ENCODE measurements at places on chromosomes 4 and X.

GRCh38 chr4:67546971-67547370, 1.7 kb upstream of the CENPC start:
- no peak for DNase-seq

DNA sequence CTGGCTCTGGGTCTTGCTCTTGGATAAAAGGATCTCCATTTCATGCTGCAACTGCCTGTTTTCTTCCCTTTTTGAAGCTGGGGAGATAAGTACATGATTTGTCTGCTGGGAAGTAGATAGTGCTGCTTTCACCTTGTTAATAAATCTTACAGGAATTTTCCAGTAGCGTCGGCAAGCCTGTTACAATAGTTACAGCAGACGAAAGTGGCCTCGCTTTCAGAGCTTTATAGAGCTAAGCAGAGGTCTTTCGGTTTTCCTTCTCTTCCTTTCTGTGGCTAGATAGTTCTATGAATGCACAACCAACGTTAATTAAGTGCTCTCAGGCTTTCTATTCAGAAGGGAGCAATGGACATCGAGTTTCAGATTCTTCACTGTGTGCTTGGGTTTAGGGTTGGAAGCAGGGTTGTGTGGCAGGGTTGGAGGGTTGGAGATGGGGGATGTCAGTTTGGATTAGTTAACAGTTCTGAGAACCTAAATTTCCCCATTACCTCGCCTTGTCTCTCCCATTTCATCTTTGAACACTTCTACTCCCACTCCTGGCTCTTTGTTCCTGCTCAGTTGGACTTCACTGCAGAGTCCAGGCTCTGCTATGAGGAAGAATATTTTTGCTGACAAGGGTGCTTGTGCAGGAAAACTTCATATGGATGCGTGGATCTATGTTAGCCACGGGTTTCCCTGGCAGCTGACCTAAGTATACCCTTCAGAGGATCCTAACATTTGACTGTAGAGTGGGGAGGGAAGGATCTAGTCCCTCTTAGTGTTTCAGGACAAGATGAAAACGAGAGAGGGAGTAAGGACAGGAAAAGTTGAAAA, 237.9 kb downstream of the ARHGAP10 start:
- DNase-seq = no peak

GRCh38 chr4:56654238-56654632, 26.9 kb downstream of the HOPX start:
- no peak for DNase-seq

DNA sequence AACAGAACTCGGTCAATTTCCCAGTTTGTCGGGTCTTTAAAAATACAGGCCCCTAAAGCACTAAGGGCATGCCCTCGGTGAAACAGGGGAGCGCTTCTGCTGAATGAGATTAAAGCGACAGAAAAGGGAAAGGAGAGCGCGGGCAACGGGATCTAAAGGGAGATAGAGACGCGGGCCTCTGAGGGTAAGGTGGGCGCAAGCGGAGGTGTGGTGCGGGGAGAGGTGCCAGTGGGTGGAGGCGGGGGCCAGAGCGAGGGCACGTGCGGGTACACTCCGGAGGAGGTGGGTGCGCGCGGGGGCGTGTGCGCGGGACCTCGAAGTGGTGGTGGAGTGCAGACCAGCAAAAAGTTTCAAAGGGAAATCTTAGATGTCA, 787 bp upstream of the TET2 start:
- DNase-seq = peak; percentile 81

GRCh38 chr4:140427106-140427918, at the start of gene CLGN:
Gene CLGN (minus strand): TSS chr4:140427648. CDS start chr4:140413078, 14,570 bp downstream.
- DNase-seq = peak; percentile 61

- no peak for DNase-seq
These were observed 98.6 kb downstream of the LARP7 start for GRCh38 chr4:112735474-112735951.

DNA sequence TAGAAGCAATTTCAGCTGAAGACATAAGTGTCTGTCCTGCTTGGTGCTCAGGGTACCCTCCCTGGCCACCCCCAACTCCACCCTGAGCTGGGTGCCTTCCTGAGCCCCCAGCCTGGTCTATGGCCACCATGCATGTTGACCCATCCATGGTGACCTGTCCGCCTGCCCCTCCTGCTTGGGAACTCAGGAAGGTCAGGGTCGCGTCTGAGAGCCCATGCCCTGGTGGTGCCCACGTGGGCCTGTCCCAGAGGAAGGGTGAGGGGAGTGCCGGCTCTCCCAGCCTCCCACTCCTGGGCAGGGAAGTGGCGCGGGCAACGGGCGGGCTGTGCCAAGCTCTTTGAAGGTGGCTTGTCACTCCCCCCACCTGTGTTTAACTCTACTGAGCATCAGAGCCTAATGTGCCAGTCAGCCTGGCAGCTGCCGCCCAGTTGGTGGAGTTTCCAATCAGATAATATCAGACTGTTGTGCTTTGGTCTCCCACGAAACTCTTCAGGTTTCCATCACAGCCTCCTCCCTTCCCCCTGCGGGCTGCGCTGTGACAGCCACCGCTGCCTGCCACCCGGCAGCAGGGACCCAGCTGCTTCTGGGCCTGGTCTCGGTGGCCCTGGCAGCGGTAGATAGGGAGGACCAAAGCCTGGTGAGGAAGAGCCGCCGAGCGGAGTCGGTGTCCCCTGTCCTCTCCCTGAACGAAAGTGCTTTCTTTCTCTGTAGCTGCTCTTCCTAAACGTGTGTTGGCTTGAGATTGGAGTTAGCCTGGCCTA, 4.8 kb downstream of the SH3BP2 start:
- peak; percentile 78 for DNase-seq

DNA sequence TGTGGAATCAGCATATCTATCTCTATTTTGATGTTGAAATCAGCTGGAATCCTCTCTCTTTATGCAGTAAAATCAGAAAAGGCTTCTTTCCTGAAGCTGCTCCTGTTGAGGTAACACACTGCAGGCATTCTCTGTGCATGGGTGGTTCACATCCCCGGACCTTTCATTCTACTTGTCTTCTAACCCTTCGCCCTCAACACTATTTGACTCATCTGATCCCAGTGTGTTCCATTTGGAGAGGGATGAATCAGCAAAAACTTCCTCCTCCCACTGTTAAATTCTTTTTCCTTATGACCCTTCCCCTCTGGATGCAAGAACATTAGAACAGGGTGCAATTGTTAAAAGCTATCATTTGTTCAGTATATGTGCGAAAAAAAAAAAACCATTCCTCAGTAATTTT, 67.4 kb downstream of the RNF150 start:
- DNase-seq = no peak

DNA sequence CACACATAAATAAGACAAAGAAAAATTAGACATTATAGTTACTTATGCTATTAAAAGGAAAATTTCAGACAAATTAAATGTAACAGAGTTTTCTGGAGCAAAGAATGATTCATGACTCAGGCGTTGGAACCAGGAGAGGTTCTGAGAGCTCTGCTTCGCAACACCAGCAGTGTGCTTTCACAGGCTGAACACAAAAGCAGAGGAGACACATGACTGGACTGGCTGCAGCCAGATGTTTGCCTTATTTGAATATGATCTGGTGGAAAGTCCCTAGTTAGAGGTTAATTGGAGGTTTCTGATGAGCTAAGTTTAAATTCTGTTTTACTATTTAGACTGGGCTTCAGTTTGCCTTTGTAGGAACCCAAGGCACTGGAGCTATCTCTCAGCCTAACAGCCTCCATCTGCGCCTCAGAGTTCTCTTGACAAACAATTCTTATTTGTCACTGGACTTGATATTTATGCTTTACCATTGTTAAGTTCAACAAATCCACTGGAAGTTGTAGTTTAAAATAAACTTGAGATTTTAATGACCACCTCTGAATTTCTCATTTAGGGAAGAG, 16.2 kb downstream of the BOD1L1 start:
- no peak for DNase-seq

DNA sequence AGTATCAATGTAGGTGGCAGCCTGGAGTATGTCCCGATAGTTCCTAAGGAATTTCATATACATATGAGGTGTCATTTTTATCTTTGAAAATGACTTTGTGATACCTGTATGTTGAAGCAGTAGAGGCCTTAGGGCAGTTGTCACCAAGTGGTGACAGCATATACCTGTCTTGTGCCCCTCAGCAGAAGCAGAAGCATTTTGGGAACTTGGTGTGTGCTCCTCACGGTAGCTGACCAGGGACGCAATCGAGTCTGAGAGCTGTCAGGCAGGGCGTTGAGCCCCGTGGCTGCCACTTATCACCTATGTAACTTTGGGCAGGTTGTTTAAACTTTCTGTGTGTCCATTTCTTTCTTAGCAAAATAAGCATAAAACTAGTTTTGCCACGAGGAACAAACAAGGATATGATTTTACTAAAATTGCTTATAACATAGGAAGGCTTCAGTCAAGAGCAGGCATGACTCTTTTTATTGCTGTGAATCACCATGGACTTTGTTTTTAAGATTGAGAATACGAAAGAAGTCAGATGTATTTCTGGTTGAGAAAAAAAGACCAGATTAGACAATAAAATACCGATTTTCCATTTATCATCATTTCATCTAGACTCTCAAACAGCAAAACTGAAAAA, 161.5 kb downstream of the CPE start:
- DNase-seq = no peak

DNA sequence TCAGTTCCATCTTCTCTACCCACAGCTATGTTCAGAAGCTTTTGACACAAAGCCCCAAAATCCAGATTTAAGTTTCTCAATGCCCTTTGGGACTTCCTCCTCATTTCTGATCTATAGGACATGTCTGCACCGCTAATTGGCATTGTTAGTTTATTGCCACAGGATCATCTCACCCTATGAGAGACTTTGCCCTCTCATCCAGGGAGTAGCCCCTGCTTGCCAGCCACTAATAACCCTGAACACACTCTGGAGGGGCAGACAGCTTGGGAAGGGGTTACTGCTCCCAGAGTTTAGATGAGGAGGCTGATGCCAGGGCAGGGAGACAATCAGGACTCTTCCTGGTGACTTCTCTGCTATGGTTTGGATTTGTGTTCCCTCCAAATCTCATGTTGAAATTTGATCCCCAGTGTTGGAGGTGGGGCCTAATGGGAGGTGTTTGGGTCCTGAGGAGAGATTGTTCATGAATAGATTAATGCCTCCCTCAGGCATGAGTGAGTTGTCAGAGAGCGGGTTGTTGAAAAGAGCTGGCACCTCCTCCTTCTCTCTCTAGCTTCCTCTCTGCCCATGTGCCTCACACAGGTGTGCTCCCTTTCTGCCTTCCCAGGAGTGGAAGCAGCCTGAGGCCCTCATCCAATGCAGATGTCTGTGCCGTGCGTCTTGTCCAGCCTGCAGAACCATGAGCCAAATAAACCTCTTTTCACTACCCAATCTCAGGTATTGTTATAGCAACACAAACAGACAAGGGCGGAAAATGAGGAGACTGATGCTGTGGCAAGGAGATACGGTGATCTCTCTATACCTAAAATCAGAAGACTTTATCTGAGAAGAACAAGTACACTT, 3.6 kb upstream of the SCARB2 start:
- DNase-seq = no peak

GRCh38 chr4:37383579-37384229, 139.2 kb downstream of the NWD2 start:
- DNase-seq = no peak

DNA sequence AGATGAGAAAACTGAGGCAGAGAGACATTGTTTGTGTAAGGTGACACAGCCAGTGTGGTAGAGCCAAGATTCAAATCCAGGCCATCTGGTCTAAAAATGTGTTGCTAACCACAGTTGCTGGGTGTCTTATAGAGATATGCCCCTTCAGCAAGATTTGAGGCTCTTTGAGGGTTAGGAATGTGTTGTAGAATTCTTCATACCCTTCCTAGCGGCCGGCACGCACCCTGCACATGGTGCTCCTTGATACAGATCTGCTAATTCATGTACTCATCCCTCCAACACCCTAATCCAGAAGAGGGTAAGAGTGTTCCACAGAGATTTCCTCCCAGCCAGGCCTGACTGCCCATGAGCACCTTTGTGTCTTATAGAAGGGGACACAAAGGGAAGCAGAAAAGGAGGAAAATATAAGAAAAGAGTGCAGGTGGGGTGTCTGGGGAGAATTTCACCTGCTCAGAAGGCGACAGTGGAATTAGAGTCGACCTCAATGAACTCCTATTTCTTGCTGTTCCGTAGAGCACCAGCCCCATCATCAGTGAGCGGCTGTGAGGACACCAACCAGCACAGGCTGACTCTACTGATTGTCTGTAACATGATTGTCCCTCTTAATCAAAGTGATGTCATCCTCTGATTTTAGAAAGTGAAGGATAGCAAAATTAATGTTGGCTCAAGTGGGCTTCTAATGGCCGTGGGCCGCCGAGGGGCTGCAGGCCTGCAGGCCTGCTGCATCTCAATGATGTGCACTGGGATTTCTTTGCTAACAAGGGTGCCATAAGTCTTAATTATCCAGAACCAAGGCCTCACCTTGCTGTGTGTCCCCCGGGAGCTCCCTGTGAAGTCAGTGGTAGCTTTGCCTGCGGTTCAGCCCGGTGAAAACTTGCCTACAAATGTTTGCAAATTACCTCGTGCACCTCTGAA, 24.2 kb upstream of the SMIM20 start:
- DNase-seq = no peak

DNA sequence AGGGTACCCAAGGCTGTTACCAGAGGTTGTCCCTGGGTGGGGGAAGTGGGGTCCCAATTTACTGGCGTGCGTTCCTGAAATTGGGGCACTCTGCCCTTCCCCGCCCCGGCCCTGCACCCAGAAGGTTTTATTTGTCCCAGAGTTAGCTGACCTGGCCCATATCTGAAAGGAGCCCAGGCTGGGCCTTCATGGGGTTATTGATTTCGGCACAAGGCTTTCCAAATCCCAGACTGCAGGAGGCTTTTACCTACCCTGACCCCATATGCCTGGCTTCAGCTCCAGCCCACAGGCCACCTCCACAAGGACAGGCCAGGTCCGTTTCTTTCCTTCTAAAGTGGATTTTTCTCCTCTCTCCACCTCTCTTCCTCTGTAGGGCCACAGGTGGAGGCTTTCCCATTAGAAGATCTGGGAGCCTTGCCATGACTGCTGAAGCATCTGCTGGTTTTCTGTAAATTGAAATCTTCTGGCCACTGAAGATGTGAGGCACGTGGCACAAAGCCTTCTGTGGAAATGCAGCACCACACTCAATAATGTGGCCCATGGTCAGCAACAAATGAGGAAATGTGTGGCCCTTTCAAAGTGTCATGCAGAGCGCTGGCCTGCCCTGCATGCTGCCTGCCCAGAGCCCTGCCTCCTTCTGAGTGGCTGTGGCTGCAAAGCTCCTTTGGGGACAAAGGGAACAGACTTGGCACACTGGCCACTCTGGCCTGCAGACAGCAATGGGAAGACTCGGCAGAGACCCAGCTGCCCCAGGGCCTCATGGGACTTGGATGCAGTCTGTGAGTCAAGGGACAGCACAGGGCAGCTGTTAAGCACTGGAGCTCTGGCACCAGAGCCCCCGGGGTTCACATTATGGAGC, 43.1 kb upstream of the MTM1 start:
- no peak for DNase-seq

DNA sequence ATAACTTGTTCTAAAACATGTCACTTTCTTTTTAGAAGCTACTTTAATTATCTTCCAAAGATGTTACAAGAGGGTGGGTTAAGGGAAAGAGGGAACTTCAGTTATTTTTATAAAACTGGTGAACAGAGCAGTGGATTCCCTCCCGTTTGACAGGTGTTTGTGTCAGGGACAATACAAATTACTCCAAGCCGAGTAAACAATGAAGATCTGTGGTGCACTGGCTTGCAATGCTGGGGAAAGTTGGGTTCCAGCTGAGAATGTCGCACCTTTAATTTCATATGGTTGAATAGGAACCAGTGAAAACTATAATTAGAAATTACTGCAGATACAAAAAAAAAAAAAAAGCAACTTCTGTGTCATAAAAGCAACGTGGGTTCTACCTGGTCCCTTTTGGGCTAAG, 98.6 kb upstream of the TTC29 start:
- DNase-seq = no peak

Data from suprapubic skin (tissue), 4 donors.